ENCODE measurements at places on chromosomes 5 and 9.
A peak's percentile ranks its signal among the peaks of the same experiment; 100 is the strongest.

DNA sequence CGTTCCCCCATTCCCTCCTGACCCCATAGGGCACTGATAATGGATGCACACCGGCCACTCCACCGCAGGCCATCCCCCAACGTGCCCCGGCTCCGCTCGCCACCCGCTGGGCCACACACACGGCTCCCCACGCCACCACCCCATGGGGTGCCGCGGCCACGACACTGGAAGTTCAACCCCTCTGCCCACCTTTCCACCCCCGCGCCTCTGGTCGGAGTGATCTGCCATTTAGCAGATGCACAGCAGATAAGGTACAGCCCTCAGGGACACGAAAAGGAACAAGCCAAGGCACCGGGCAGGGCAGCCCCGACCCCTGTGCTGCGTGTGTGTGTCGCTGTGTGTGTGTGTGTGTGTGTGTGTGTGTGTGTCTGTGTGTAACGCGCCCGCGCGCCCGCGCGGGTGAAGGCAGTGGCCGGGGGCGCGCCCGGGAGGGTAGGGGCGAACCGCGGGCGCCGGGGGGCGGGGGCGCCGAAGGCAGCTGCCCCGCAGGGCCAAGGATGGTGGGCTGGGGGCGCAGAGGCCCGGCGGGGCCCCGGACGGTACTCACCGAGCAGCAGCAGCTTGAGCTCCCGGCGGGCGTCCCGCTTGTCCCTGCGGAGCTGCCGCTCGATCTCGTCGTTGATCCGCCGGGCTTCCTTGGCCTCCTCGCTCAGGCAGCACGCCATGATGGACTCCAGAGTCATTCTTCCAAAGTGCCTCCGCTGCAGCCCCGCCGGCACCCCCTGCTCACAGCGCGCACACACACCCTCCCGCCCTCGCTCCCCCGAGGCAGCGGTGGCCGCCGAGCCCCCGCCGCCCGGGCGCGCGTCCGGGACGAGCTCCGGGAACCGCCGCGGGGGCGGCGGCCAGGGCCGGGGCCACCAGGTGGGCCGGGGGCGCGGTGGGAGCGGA, 813 bp downstream of the GNAQ start:
- peak; percentile 81 for DNase-seq

DNA sequence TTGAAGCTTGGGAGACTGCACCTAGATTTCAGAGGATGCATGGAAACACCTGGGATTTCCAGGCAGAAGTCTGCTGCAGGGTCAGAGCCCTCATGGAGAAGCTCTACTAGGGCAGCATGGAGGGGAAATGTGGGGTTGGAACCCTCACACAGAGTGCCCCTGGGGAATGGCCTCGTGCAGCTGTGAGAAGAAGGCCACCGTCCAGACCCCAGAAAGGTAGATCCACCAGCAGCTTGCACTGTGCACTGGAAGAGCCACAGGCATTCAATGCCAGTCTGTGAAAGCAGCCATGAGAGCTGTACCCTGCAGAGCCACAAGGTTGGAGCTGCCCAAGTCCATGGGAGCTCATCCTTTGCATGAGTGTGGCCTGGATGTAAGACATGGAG, 285.3 kb upstream of the FAM174A start:
- no peak for DNase-seq

DNA sequence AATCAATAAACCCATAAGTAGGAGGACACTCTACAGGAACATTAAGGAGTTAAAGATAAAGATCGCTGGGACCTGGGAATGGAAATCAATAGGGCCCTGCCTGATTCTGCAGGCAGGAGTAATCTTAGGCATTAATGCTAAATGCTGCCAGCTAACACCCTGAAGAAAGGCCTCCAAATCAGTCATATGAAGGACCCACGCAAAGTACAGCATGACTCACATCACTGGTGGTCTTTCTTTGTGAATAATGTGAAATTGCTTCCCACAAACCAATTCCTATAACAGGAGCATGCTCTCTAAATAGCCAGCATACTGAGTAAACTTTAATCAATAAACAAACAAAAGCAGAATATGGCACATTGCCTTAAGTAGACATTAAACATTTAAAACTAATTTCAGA, 172.3 kb downstream of the SEMA5A start:
- no peak for DNase-seq

GRCh38 chr5:14370386-14370785, 211.2 kb upstream of the OTULINL start:
- no peak for DNase-seq

GRCh38 chr9:99828054-99828416, 6.3 kb downstream of the NR4A3 start:
- no peak for DNase-seq

DNA sequence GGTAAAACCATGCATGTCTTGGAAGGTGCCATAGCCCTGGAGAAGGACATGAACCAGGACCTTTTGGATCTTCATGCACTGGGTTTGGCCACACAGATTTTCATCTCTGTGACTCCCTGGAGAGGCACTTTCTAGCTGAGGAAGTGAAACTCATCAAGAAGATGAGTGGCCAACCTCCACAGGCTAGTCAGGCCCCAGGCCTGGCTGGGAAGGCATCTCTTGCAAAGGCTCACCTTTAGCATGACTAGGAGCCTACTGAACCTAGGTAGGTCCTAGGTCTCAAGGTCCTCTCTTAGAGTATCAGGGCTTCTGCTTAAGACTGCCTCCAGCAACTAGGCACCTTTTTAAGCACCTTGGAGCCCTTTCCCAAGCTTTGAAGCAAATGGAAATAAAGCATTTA, 1448.7 kb upstream of the ACO1 start:
- DNase-seq, result no peak

DNA sequence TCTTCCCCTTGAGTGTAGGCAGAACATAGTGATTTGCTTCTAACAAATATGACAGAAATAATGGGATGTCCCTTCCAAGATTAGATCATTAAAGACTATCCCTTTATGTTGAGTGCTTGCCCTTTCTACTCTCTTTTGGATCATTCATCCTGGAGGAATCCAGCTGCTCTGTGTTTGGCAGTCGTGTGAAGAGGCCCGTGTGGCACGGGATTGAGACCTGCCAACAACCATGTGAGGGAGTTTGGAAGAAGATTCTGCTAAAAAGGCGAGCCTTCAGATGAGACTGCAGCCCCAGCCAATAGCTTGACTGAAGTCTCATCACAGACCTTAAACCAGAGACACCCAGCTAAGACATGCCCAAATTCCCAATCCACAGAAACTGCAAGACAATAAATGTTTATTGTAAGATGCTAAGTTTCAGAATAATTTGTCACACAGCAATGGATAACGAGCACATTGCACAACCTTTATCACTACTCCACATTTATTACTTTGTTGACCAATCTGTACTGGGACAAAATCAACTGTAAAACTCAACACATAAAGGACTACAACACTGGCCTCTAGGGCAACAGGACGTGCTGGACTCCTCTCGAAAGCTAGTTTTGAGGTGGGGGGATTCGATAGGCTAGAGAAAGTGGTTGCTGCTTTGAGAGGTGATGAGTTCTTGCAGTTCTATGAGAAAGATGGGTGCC, 42.8 kb downstream of the ANGPTL2 start:
- DNase-seq, result no peak

DNA sequence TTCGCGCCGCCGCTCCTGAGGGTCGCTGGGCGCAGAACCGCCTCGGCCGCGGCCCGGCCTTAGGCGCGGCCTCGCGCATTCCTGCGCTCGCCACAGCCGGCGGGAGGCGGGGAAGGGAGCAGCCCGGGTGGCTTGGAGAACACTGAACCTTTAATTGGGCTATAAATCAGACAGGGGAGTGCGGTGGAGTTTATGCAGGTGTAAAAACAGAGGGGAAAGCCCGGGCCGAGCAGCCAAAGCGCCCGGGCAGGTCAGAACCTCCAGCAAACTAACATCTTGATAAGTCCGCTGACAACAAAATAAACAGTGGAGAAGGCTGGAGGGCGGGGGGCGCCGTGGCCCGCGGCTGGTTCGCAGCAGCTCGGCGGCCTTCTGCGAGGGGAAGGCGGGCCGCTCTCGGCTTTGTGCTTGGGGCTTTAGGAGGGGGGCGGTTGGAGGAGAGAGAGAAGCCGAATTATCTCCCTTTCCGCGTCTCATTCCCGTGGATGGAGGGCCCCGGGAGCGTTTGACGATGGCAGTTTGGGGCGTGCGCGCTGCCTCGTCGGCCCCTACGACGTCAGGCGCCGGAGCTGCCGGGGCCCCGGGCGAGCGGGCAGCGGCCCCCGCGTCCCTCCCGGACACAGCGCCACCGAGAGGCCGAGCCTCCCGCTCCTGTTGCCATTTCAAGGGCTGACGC, 11.3 kb downstream of the FOXD1 start:
- no peak for DNase-seq

DNA sequence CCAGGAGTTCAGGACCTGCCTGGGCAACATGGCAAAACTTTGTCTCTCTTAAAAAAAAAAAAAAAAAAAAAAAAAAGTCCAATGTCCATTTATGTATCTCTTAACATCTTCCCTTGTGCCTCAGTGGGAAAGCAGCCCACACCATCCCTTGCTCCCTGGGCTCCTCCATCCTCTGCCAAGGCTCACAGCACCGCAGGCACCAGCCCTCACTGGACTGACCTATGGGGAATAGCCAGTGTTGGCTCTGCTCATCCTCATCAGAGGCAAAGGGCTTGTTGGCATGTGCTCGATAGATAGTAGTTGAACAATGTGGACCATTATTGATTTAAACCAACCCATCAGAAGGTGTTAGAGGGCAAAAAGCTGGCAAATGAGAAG, 61.8 kb upstream of the LRRTM2 start:
- DNase-seq, result no peak
